ENCODE measurements at places on chromosomes 4 and X.

GRCh38 chrX:13693341-13693961 lies 4.5 kb downstream of the RAB9A start:
- no peak for DNase-seq

DNA sequence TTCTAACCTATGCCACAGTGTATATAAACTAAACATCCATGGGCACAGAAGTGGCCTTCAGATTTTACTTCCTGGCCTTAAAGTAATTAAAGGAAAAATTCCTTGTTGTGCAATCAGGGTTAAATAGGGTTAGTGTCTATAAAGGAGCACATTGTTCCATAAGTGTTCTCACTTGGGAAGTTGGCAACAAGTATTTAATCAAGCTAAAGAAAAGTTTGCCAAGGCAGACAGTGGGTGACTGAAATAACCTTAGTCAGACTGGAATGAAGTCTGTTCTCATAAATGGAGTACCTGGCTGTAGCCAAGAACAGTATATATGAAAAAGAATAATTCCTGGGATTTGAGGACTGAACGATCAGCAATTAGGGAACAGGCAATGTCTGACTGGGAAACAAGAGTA lies 213.6 kb downstream of the HTR2C start:
- DNase-seq = no peak

GRCh38 chr4:11130195-11130970 lies 298.3 kb downstream of the HS3ST1 start:
- no peak for DNase-seq

DNA sequence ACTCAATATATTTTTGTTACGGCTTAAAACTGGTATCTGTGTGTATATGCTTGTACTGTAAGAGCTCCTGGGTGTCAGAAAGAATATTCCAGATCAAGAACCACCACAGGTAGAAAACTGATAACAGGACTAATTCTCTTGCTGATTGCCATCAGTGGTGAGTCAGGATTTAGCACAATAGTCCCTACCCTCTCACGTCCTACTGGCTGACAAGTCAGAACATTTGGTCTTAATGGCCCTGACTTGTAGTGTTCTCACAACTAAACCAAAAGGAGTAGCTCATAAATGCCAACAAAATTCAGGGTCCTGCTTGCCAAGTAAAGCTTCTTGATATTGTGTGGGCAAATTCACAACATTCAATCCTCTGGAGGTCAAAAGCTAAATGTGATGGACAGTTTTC lies 105.2 kb upstream of the MAB21L2 start:
- no peak for DNase-seq

GRCh38 chr4:23630110-23630509 lies 259.7 kb downstream of the PPARGC1A start:
- DNase-seq = no peak

GRCh38 chrX:136880003-136880451 lies 498 bp downstream of the RBMX start:
- no peak for DNase-seq

GRCh38 chr4:177051473-177052060 lies 258.1 kb upstream of the NEIL3 start:
- DNase-seq = no peak

- no peak for DNase-seq
These were observed 220.3 kb upstream of the SFRP2 start for GRCh38 chr4:154009191-154009590.

- peak; percentile 54 for DNase-seq
These were observed 55.2 kb downstream of the GAB1 start for GRCh38 chr4:143391895-143392294.

- no peak for DNase-seq
These were observed 1178.4 kb upstream of the PCDH7 start for GRCh38 chr4:29541757-29542156.

DNA sequence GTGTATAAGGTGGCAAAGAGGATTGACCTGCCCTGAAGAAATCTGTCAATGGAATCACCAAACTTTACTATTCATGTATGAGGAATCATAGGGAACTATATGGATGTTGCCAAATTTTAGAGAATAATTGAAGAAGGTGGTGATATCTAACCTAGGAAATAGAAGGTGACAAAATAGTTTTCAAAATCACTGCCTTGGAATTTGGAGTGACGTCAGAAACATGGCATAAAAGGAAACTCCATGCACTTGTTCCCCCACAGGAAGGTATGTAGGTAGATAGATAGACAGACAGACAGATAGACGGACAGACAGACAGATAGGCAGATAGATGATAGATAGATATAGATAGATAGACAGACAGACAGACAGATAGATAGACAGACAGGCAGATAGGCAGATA lies 793.9 kb upstream of the AMOT start:
- DNase-seq = no peak

- no peak for DNase-seq
These were observed 219.0 kb downstream of the CPE start for GRCh38 chr4:165597581-165598480.

DNA sequence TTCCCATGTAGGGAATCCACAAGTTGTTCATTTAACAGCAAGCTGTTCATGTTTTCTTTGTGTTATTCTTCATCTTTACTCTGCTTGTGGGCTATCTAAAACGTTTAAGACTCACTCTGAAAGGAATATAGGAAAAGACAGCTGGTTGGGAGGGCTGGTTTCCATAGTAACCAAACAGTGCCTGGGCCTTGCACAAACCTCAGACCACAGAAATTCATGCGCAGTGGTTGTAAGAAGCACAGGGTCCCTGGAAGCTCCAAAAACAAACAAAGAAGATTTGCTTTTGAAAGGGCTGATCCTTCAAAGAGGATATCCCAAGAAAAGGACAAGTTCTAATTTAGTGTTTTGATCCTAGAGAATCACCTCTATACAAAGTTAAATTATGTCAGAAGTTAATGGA lies 7.8 kb downstream of the SERTM2 start:
- DNase-seq = no peak

DNA sequence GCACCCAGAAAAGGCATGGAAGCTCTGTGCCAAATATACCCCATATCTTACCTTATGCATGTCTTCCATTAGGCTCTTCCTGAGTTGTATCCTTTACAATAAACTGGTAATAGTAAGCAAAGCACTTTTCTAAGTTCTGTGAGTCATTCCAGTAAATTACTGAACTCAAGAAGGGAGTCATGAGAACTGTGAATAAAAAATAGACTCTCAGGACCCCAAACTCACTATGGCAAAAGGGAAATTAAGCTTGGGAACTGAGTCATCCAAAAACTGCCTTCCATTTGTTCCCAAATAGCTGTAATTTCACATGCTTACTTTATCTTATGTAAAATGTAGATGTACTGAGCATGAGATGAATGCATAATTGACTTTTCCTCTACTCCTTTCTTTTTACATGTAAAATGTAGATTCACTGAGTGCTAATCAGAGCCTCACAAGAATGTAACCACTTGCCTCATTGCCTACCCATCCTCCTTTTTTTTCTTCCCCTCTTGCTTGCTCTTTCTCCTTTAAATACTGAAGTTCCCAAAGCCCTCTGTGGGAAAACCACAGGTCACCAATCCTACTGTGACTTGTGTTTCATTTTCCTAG lies 8.1 kb downstream of the TCEAL3 start:
- DNase-seq = no peak

DNA sequence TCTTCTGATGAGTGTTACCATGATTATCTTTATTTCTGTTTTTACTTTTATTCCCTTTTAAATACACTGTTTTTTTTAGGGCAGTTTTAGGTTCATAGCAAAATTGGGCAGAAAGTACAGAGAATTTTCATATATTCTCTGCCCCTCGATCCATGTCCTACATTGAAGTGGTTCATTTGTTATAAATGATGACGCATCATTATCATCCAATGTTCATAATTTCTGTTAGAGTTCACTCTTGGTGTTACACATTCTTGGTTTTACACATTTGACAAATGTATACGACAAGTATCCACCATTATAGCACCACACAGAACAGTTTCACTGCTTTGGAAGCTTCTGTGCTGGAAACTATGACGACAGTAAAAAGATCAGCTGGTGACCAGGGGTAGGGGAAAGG lies 578.1 kb upstream of the AADAT start:
- DNase-seq = no peak

DNA sequence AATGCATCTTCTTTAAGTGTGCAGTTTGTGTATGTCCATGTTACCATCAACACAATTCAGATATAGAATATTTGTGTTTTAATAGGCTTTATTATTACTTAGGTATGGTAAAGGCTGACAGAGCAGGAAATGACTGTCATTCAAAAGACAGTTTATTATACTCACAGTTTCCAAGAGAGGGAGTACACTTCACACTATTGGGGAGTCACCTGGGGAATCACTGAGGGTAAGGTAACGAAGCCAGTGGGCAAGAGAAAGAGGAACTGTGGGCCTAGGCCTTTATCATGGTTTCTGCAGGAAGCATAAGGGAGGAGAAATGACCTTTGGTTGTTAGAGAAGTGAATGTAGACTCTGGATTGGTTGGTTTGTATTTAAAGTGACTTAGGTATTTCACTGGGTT lies 235.1 kb upstream of the HCCS start:
- DNase-seq = no peak

- no peak for DNase-seq
These were observed 88.4 kb downstream of the PPP3CA start for GRCh38 chr4:101258883-101259282.

- DNase-seq = no peak
These were observed 13.4 kb downstream of the CTBP1 start for GRCh38 chr4:1235381-1236102.

DNA sequence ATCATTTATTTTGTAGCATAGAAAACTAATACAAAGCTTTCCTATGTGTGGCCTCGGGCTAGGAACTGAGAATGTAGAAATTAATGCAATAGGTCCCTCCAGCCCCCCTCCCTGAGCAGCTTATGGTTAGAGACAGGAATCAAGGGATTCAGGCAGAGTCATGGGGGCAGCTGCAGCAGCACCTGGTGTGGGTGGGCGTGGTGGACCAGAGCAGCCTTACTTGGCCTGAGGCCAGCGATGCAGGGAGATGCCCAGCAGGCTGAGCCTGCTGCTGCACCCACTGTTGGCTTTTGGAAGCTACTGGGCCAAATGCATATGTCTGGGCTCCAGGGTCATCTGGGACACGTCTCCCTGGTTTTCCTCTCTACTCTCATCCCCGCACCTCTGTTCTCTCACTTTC lies 74.0 kb downstream of the STK32B start:
- no peak for DNase-seq

DNA sequence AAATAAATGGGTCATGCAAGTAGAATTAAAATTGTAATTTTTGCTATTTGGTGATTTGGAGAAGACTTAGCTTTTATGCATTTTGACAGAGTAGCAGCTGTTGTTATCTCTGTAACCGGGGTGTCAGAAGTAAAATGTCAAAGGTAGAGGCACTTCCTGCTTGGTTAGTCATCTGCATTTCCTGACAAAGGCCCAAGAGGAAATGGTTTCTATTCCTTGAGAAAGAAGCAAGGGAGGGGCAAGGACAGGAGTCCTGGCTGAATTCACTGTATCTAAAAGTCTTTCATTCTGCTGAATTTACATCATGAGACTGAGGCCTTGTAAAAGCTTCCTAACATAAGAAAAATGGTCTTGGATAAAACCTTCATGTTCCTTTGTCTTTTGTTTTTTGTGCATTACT lies 550.9 kb upstream of the BOD1L1 start:
- no peak for DNase-seq

GRCh38 chr4:6390356-6390755 lies 82.1 kb downstream of the PPP2R2C start:
- no peak for DNase-seq

- no peak for DNase-seq
These were observed 933.9 kb upstream of the EPHA5 start for GRCh38 chr4:66604192-66604591.

GRCh38 chr4:176791591-176792325 lies 964 bp downstream of the VEGFC start:
- DNase-seq = no peak

DNA sequence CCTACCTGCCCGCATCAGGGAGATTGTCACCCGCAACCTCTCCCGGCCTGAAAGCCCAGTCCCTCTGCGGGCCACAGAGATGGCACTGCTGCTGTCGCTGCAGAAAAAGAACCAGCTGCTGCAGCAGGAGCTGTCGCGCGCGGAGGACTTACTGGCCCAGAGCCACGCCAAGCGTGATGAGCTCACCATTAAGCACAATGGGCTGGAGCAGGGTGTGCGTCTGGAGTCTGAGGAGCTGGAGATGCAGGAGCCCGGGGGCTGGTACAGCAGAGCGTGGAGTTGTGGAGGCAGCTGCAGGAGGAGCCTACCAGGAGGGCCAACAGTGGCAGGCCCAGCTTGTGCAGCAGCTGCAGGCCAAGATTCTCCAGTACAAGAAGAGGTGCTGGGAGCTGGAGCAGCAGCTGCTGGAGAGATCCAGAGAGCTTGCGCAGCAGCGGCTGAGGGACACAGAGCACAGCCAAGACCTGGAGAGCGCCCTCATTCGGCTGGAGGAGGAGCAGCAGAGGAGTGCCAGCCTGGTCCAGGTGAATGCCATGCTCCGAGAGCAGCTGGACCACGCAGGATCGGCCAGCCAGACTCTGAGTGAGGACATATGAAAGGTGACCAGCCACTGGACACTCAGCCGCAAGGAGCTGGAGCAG lies 11.3 kb downstream of the SMIM10L2A start:
- no peak for DNase-seq

DNA sequence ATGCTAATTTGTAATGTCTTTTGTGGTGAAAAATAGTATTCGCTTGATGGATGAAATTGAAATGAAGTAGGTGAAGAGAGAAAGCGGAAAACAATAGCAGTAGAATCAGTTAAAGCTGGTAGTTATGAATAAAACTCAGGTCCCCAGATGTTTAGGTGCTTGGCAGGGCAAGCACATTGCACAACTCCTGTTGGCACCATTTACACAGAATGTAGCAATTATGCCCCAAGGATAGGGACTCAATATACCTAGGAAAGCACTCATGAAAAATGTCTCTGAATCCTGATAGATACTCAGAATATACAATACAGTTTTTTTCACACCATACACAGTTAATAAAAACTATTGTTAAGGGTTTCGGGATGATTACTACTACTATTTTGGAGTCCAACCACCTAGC lies 26.5 kb upstream of the GRIA3 start:
- DNase-seq = no peak

- DNase-seq = no peak
These were observed 235.7 kb upstream of the LDB2 start for GRCh38 chr4:17134100-17134499.

GRCh38 chr4:185969657-185970056 lies 99.3 kb upstream of the TLR3 start:
- no peak for DNase-seq

Data from AG04450 (cell line).